ENCODE measurements at places on chromosomes 12 and 14.

- ATAC-seq = no peak
These were observed 3.3 kb downstream of the CDK17 start for GRCh38 chr12:96396914-96397313.

DNA sequence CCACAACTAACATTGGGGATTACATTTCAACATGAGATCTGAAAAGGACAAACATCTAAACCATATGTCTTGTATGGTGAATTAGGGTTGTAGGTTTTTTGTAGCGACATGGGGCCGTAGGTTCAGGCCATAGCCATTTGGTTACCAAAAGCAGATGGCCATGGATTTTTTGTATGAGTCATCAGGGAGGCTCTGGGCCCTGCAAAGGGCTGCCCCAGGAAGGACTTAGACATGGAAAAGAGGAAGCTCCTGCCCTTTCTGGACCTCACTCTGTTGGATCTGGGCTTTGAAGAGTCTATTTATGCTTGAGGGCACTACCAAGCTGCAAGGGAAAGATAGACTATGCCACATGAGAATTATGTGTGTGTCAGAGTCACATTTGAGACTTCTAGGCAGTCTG is 89.3 kb upstream of the DHRS4 start:
- ATAC-seq = no peak

GRCh38 chr12:10718279-10718821 is 4.8 kb downstream of the YBX3 start:
- ATAC-seq = no peak

GRCh38 chr14:56487090-56487667 is 92.4 kb upstream of the TMEM260 start:
- ATAC-seq = no peak

DNA sequence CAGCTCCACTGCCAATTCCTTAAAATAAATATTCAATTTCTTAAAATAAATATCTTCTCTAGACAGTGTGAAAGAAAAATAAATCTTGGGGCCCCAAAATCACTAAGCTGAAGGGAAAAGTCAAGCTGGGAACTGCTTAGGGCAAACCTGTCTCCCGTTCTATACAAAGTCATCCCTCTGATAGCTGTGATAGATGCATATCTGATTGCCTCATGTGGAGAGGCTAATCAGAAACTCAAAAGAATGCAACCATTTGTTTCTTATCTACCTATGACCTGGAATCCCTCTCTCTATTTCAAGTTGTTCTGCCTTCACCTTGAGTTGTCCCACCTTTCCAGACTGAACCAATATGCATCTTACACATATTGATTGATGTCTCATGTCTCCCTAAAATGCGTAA is 889.8 kb downstream of the TRHDE start:
- ATAC-seq = no peak

GRCh38 chr12:57142727-57143126 is 4.7 kb downstream of the LRP1-AS start:
- ATAC-seq = no peak

- no peak for ATAC-seq
These were observed 19.2 kb downstream of the DCAF4 start for GRCh38 chr14:72945356-72946027.

DNA sequence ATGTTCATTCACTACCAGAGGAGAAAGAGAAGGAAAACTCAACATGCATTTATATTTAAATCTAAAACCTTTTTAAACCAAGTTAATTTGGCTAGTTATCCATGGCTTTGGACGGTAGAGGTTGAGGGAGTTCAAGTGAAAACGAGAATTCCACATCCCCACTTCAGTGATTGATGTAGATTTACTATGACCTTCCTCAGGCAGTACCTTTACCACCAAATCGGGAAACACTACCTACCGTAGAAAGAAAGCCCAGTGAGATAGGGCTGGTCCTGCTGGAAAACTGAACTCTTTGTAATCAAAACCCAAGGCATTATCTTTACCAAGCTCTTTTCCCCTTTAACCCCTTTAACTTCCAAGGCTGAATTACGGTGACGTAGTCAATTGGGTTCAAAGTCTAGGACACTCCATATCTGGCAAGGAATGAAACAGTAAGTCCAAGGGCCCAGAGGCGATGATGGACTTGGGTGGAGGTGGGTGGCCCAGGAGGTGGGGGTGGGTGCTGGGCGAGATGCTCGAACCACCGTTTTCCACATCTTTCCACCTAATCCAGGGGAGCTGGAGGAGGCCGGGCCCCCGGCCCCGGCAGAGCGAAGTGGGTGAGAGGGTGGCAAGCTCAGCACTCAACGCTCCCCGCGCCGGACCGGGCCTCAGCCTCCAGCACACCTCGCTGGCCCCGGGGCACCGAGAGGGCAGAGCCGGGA is 618 bp downstream of the SEC23A start:
- peak; percentile 25 for ATAC-seq

DNA sequence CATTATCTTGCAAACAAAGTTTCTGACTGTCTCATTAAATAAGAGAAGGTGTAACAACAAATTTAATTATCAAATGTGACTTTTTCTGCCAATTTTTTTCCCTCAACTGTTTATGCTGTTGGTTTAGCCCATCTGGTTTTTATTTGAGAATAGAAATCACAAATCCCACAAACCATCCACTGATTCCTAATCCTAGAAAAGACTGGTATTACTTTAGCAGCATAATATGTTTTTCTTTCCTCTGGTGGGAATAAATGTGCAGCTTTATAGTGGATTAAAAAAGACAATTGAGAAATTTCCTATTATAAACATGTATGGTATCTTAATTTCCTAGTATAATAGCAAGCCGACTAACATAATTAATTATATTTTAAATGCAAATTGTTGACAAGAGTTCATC is 257.9 kb upstream of the FOXN3 start:
- ATAC-seq = no peak

- no peak for ATAC-seq
These were observed 27.1 kb upstream of the LUM start for GRCh38 chr12:91138337-91138920.

- no peak for ATAC-seq
These were observed 12.7 kb downstream of the HIP1R start for GRCh38 chr12:122847921-122848421.

GRCh38 chr14:82224610-82225009 is 691.0 kb upstream of the SEL1L start:
- ATAC-seq = no peak

- ATAC-seq = no peak
These were observed 191.0 kb downstream of the FBXL14 start for GRCh38 chr12:1403417-1403816.

DNA sequence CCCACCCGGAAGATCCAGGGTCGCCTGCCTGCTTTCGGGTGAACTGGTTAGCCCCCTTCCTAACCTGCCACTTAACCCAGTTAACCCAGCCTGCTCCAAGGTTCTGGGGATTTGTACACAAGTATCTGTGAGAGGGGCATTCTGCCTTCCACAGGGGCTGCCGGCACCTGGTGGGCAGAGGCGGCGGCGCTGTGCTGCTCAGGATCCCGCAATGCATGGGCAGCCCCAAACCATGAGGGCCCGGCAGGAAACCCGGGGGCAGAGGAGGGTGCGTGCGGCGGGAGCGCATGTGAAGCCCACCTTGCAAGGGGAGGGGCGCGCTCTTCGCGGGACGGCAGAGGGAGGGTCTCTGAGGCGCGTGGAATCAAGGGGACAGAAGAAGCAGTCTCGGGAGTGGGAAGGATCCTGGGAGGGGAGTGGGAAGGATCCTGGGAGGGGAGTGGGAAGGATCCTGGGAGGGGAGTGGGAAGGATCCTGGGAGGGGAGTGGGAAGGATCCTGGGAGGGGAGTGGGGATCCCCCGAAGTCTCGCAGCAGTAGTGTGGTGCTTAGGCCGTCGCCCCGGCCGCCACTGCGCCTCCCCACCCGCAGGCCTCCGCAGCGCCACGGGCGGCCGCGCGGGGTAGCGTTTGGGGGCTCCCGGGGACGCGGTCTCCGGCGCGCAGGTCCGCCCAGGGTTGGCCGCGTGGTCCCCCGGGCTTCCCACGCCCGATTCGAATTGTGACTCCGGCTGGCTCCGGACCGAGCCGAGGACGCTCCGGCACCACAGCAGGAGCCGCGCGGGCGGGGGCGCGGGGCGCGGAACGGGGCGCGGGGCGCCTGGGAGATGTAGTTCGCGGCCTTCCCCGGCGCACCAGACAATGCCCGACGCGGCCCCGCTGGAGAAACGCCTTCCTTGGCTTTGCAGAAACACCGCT is 4.9 kb upstream of the MTA1 start:
- ATAC-seq = peak; percentile 73

- ATAC-seq = no peak
These were observed 245.6 kb upstream of the RGS6 start for GRCh38 chr14:71686677-71687076.

GRCh38 chr12:29389295-29389919 is 8.4 kb upstream of the ERGIC2 start:
- ATAC-seq = no peak

- ATAC-seq = peak; percentile 37
These were observed 207.9 kb downstream of the SYNE2 start for GRCh38 chr14:64060648-64061096.

DNA sequence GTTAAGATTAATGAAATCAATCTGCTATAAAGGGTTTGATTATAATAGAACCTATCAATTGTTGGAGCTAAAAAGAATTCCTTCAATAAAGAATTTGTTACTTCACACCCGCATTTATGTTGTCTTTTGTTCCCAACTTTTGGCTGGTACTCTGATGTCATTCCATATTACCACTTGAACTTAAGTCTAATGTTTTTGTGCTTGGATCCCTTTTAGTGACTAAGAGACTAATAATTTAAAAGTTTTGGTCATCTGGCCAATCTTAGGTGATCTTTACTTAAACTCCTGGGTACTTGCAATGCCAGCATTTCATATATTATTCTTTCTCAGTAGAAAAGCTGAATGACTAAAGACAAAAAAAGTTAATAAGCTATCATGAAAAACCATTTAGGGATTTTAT is 113.0 kb downstream of the TMEM30B start:
- ATAC-seq = no peak

GRCh38 chr12:108414021-108414420 is 74.9 kb upstream of the CMKLR1 start:
- no peak for ATAC-seq

DNA sequence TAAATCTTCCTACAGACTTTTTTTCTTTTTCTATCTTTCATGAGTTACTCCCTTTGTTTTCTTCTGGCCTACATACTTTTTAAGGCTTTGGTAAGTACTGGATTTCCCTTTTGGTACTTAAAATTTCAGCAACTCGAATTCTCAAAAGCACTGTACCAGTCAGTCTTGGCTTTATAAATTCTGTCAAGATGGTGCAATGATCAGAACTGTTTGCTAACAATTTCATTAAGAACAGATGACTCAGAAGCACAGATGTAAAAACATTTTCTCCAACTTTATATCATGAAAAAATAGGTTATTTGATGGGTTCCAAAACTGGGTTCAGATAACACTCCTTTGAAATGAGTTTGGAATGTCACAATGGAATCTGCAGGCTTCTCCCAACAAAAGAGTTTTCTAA is 1961.8 kb upstream of the FLRT2 start:
- ATAC-seq = no peak

GRCh38 chr12:57755454-57756372 is 810 bp downstream of the MARCHF9 start:
- no peak for ATAC-seq

- no peak for ATAC-seq
These were observed 74.3 kb upstream of the SRSF5 start for GRCh38 chr14:69692594-69692993.

DNA sequence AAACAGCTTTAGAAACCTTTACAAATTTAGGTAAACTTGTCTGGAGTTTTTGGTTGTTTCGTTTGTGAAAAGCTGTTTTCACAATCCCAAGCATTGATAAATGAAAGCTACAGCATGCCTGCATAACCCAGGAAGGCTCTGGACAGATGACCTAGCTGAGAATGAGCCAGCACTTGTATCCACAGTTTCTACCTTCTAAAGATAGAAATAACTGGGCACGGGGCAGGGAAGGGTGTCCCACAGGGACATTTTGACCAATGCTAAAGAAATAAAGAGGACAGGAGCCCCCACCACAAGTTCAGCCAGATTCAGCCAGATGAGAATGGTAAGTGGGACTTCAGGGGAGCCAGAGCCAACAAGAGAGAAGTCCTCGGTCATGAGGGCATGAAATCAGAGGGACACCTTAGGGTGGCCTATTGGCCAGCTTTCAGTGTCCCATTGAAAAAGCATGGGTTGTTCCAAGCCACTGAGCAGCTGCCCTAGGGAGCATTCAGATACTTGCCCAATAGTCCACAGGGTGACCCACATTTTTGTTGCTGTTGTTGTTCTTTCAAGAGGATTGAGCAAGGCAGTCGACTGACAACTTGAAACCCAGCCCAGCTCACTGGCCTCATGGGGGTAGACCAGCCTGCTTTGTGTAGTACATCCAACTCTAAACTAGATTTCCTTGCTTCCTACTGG is 140.3 kb upstream of the NUDT4 start:
- ATAC-seq = no peak

DNA sequence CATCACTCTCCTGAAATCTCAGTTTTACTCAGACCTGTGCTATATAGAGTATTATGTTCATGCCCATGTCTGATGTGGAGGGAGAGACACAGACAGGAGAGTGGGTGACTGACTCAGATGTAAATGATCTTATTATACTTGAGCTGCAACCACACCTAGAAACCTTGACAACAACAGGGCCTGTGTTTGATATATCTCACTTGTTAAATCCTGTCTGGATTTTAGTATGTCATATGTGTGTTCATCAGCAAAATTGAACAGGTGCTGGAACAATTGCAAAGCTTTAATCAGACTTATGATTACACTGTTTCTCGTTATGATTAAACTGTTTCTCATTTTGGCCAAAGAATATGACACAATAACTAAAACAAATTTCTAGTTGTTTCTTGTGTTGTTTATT is 37.7 kb downstream of the DIP2B start:
- peak; percentile 99 for ATAC-seq

GRCh38 chr12:132814232-132814631 is 14.4 kb downstream of the GOLGA3 start:
- no peak for ATAC-seq

- ATAC-seq = no peak
These were observed 107.6 kb downstream of the NAV3 start for GRCh38 chr12:77938301-77938700.

DNA sequence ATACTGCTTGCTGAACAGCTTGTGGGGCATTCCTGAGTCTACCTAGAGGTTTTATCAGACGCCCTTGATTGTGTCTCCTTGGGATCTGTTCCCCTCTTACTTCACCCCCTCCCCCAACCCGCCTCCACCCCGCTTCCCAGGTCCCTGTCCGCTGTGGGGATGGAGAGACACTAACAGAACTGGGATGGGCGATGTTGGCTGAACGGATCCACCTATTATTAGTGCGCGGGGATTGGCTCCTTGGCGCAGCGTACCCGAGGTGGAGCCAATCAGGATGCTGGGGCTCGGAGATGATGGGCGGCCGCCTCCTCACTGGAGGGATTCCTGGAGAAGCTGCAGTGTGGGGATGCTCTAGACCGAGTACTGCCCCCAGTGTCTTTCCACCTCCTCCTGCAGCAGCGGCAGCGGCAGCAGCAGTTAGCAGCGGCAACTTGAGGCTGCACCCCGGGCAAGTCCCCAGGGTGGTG is at the start of gene SYT1:
Gene SYT1, plus strand, starts transcription at position 372 of the 467 bp plus-strand sequence.
- ATAC-seq = no peak

GRCh38 chr14:77375973-77376770 is 722 bp downstream of the TMED8 start:
- peak; percentile 33 for ATAC-seq
